Left lung (tissue), 14 donors: ENCODE measurements at places on chromosomes 12 and 14. TPM values are rescaled to one million over a fixed set of nuclear protein-coding genes. Genes with fewer than 3 reads are reported as not detected.
A peak's percentile ranks its signal among the peaks of the same experiment; 100 is the strongest.

The TTC6 gene
- 3.2 TPM for total RNA-seq

DNA sequence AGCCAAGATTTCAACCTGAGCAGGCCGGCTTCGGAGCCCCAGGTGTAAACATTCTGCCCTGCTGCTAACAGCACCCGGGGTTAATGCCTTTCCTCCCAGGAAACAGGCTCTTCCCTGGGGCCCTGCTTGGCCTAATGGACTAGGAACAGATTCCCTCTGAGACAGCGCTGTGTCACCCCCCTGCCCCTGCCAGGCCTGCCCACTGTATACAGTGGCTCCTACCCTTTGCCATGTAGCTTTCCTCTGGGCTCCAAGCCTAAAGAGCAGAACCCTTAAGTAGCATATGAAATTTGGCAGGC is 28.3 kb upstream of the BCDIN3D start:
- DNase-seq = no peak

- DNase-seq = peak; percentile 58
Observed at GRCh38 chr14:49999146-49999761, 106.4 kb downstream of the ARF6 start.

The KRT2 gene
- total RNA-seq = not detected

GRCh38 chr12:131589966-131590365 is 120.9 kb upstream of the SFSWAP start:
- DNase-seq = no peak

The SLC48A1 gene
- total RNA-seq = 38.6 TPM

- no peak for DNase-seq
Observed at GRCh38 chr12:55965941-55966407, at the start of gene PMEL. Gene PMEL, minus strand, starts transcription at chr12:55966042. Its CDS starts 31 bp downstream, at chr12:55966011.

- no peak for DNase-seq
Observed at GRCh38 chr14:97336179-97336578, 539.0 kb downstream of the VRK1 start.
